ENCODE measurements at places on chromosomes 1 and 21.
A peak's percentile ranks its signal among the peaks of the same experiment; 100 is the strongest.

DNA sequence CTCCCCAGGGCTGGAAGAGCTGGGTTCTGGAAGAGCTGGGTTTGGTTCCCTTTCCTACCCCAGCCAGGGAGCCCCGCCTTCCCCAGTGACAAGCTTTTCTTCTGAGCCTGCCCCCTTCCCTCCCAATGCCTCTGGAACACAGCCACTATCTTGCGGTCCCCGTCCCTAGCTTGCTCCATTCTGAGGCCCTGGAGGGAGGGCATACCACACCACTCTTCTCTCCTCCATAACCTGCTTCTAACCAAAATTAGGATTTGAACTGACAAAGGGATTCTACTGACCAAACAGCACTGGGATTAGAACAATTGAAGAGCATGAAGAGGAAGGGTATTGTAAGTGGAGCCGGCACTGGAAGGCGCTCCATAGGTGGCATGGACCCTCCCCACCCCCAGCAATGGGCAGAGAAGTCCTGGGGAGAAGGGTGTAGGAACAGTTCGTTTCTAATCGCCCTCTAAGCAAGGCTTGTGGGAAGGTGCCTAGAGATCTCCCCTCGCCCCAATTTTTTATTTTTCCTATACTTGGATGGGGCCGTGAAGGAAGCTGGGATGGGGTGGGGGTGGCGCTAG lies 690 bp downstream of the C1orf216 start:
- DNase-seq: peak; percentile 70

DNA sequence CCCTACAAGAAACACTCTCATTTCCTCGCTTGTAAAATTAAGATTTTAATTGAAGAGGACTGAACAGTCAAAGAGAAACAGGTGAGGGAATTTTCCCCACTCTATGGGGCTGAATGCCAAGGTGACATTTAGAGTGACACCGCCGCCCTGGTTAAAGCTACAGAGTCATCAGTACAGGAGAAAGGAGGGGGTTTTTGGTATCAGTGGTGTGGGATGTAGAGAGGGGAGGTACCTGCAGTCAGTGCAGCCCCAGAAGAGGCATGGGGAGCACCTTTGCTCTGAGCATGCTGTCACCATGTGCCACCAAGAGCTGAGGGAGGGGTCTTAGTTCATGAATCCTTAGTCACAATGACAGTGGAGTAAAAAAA lies 2.8 kb downstream of the DIRAS3 start:
- no peak for DNase-seq

GRCh38 chr1:94725566-94725965 lies 94.6 kb upstream of the SLC44A3 start:
- peak; percentile 44 for DNase-seq

GRCh38 chr21:25999921-26000582 lies 170.5 kb downstream of the APP start:
- no peak for DNase-seq
